ENCODE measurements at places on chromosomes 12 and 14.

GRCh38 chr12:129211862-129212630, 358.8 kb downstream of the GLT1D1 start:
- no peak for DNase-seq

DNA sequence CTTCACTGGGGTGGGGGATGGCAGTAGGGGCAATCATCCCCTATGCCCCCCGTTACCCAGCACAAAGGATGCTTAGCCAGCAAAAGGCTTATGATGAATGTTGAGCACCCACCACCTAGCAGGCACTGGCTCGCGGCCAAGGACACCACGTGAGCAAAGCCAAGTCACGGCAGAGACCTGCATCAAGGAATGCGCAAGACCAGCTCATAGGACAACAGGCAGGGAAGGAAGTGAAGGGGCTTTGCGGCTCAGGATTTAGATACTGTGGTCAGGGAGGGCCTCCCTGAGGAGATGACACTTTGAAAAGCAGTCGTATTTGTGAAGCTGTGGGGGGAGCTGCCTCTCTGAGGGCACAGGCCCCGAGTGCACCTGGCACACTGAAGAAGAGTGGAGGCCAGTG, 32.8 kb downstream of the SH2B3 start:
- no peak for DNase-seq

- no peak for DNase-seq
Measured at GRCh38 chr14:90072350-90072749, 10.6 kb downstream of the KCNK13 start.

- no peak for DNase-seq
Measured at GRCh38 chr14:88025313-88025712, 20.4 kb downstream of the GPR65 start.

GRCh38 chr12:51048661-51049251, 629 bp downstream of the LETMD1 start:
- no peak for DNase-seq

DNA sequence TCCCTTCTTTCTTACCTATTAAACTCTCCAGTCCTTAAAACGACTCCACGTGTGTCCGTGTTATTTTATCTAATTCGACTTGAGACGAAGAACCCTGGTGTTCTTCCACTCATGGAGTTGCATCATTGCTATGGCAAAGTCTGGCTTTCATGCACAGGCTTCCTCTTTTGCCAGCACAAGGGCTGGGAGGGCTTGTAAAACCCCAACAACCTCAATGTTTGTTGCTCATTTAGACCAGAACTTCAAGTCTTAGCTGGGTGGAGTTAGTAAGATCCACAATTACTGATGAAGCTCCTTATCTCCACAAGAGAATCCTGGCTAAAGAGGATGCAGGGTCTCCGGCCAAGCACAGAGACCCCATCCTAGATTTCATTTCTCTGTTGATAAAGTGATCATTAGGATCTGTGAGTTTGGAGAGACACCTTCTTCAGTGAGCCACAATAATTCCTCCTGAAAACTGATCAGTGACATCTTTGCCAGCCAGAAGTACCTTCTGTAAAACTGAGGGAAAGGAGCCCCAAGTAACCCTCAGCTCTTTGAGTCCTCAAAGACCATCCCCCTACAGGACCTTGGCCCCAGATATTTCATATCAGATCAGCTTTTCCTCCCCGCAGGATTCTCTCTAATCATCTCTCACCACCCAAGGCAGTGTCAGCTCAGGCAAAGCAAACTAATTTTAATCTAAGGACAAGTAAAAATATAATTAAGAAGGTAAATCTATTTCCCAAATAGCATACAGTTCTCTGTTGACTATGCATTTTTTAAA, 514.6 kb downstream of the FUT8 start:
- DNase-seq: no peak

- DNase-seq: no peak
Measured at GRCh38 chr14:81331229-81332021, 68.7 kb downstream of the STON2 start.

- DNase-seq: peak; percentile 94
Measured at GRCh38 chr14:102279688-102280348, 25.1 kb downstream of the MOK start.

- DNase-seq: peak; percentile 56
Measured at GRCh38 chr14:96119947-96120346, 80.8 kb downstream of the C14orf132 start.

DNA sequence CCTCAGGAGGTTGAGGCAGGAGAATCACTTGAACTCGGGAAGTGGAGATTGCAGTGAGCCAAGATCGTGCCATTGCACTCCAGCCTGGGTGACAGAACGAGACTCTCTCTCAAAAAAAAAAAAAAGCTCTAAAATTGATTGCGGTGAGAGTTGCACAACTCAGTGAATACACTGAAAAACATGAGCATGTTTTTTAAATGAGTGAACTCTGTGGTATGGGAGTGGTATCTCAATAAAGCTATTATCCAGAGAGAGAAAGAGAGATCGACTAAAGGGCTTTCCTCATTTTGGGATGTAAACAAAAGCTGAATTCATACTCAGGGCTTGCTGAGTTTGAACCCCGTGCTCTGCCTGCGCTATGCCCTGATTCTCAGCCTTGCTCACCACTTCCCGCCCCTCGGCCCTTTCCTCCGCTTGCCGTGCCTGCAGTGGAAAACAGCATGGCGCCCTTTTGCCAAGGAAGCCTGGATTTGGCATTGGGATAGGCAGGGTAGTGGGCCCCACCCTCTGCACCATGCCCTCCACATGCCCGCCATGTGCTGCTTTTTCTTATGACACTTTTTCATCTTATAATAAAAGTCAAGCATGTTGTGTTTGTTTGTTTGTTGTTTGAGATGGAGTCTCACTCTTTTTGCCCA, 102.5 kb downstream of the LGMN start:
- peak; percentile 84 for DNase-seq

DNA sequence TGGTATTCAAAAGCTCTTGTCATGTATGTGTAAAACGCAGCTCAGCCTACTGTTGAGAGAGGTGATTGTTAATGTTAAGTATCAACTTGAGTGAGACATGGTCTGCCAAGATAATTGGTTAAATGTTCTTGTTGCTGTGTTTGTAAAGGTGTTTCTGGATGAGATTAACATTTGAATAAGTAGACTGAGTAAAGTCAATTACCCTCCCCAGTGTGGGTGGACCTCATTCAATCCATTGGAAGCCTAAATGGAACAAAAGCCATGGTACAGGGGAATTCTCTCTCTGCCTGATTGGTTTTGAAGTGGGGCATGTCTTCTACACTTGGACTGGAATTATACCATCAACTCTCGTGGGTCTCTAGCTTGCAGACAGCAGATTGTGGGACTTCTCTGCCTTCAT, 63.8 kb upstream of the RERGL start:
- no peak for DNase-seq

DNA sequence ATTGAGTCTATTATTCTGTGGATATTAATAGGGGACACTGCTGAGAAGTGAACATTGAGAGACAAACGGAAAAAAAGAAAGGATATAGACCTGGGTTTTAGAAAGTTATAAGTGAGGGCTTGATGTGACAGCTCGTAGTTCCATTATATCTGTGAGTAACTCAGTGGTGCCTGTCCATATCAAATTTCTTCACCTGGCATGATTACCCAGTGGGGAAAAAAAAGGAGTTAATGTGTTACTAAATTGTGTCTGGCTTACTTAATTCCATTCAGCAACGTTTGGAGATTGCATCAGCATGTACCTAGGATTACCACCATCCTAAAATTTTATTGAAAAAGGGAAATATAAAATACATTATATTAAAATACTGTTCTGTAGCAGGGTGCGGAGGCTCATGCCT, 1249.9 kb downstream of the SLC16A7 start:
- DNase-seq: no peak
